ENCODE measurements at places on chromosomes 11 and 22. TPM values are rescaled to one million over a fixed set of nuclear protein-coding genes. Genes with fewer than 3 reads are reported as not detected.
A peak's percentile ranks its signal among the peaks of the same experiment; 100 is the strongest.

DNA sequence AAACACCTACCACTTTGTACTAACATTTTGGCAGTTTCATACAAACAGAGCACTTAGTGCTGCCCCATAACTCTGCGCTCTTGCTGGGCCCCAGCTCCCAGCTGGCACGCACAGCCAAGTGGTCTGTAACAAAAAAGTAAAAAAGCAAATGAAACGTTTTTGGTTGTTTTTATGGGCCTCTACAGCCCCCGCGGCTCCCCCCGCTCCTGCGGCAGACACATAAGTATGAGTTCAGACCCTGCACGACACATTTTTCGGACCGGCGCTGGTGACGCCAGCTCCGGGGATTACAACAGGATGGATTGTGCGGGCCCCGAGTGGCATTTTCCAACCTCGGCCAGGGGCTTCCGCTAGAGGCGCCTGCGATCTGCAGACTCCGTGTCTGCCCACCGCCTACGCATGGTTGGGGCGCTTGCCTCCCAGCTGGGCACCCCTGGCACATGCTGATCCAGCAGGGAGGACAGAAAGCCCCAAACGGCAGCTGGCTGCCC is 418.2 kb downstream of the SOX6 start:
- H3K4me3 ChIP-seq, result no peak overlapping the region
- H3K27me3 ChIP-seq, result no peaks in the 10 kb centered on the region
- H3K27ac ChIP-seq, result peak overlapping the region; percentile 15
- H3K36me3 ChIP-seq, result no peaks in the 10 kb centered on the region
- peak; percentile 72 for DNase-seq

GRCh38 chr11:115276191-115276590 is 228.0 kb downstream of the CADM1 start:
- no peaks in the 10 kb centered on the region for H3K36me3 ChIP-seq
- H3K4me3 ChIP-seq, result no peak overlapping the region
- no peaks in the 10 kb centered on the region for H3K4me1 ChIP-seq
- no peaks in the 10 kb centered on the region for H3K27me3 ChIP-seq

DNA sequence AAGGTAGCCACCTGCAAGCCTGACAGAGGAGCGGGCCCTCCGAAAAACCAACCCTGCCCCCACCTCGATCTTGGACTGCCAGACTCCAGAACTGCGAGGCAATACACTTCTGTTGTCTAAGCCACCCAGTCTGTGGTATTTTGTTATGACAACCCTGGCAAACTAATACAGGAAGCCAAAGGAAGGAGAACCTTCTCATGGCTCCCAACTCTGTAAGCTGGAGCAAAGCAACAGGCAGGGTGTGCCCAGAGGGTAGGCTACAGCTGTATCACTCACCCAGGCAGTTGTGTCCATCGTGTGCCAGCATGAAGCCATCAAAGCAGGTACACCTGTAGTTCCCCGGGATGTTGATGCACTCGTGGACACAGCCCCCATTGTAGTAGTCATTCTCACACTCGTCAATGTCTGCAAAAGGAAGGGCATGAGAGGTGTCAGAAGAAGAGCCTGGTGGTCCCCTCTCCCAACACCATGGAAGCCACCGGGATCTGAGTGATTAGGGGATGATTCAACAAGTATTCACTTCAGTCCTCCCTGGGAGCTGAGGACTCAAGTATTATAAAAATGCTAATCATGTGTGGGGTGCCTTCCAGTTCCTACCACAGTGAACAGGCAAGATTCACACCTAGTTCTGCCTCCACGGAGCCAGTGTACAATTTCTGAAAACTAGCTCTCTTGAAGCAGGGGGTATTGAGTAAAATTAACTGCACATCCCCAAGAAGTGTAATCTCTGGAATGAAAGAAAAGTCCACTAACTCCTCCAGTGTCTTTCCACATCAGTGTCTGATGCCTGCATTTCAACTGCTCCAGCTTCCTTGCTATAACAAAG is 23.3 kb downstream of the SCUBE1 start:
- H3K36me3 ChIP-seq, result no peaks in the 10 kb centered on the region
- no peak overlapping the region for H3K27ac ChIP-seq
- H3K4me1 ChIP-seq, result no peaks in the 10 kb centered on the region
- DNase-seq, result no peak
- H3K4me3 ChIP-seq, result no peak overlapping the region

DNA sequence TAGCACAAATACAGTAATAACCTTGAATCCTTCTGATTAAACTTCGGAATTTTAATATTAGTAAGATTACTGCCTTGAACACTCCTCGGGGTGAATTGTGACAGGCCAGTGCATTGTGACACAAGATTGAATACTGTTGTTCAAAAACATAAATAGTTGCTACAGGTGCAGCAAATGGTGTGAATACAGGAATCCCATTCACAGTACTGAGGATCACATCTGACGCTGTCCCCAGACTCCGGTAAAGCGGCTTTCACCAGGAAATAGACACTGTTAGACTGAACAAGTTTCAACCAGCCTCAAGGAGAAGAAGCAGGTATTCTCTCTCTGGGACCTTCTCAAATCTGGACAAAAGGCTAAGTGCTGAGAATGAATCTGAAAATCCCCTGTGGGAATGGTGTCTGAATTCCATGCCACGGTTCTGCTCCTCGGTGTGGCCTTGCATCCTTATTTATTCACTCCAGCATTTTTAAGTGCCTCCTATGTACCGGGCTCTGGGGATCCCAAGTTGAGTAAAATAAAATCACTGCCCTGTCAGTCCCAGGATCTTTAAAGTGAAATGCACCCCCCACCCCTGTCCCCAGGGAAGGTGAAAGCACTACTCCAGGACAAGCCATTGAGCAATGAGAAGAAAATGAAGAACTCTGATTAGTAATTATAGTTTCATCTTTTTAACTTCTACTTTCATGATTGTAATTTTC is 3.4 kb downstream of the LGR4 start:
- H3K27ac ChIP-seq, result no peak overlapping the region
- no peaks in the 10 kb centered on the region for H3K27me3 ChIP-seq
- H3K36me3 ChIP-seq, result no peaks in the 10 kb centered on the region
- peaks cover 61% of the 10 kb centered on the region for H3K4me1 ChIP-seq
- no peak for DNase-seq

DNA sequence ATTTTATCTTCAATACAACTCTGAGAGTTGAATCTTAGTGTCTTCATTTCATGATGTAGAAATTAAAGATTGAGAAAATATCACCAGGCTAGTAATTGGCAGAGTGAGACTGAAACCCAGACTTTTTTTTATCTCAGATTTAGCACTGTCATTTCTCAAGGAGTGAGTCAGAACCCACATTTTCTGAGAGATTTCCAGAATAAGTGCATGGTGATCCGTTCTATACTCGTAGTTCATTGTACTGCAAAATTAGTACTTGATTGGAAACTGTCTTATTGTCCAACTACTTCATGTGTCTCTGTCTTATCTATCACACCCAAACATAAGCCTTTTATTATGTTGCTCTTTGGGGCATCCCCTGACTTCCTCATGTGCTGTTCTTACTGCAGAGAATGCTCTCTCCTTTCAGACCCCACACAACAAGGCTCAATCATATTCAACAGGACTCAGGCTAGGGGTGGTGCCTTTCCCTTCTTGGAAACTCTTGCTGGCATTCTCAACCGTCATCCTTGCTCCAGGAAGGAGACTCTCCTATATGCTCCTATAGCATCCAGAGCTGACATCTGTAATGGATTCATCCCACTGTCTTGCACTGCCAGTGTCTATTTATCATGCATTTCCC is 76.7 kb upstream of the BLID start:
- H3K4me1 ChIP-seq, result peaks cover 27% of the 10 kb centered on the region
- H3K4me3 ChIP-seq, result no peak overlapping the region
- no peak for DNase-seq
- H3K27me3 ChIP-seq, result no peaks in the 10 kb centered on the region
- H3K36me3 ChIP-seq, result no peaks in the 10 kb centered on the region

DNA sequence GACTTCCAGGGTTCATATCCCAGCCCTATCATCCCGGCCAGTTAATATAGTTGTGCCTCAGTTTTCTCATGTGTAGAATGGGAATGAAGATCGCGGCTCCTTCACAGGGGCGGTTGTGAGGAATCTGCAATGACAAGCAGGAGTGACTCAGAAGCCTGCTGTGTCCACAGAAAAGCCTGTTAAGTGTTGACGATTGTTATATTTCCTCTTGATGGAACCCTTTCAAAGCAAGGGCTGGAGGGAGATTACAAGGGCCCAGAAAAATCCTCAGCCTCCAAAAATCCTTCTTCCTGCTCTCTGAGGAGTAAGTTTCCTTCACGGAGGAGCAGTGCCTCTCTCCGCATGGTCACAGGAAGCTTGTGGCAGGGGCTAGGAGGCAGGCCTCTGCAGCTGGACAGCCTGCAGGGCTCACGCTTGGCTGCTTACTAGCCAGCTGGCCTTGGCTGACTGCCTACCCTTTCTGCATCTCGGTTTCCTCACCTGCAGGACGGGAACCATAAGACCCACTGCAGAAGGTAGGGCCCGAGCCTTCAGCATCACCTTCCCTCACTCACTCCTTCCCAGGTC is 63.4 kb downstream of the CACNG2 start:
- H3K27me3 ChIP-seq, result no peaks in the 10 kb centered on the region
- no peak overlapping the region for H3K4me3 ChIP-seq
- H3K4me1 ChIP-seq, result no peaks in the 10 kb centered on the region
- no peak overlapping the region for H3K27ac ChIP-seq
- DNase-seq, result no peak
- no peaks in the 10 kb centered on the region for H3K36me3 ChIP-seq

GRCh38 chr11:73213196-73214143 is 4.6 kb upstream of the P2RY2 start:
- H3K4me1 ChIP-seq, result peaks cover 15% of the 10 kb centered on the region
- DNase-seq, result no peak
- no peaks in the 10 kb centered on the region for H3K36me3 ChIP-seq

GRCh38 chr11:36509694-36510593 is at the start of gene TRAF6:
Gene TRAF6 (minus strand): TSS chr11:36510272. CDS start chr11:36501515, 8,757 bp downstream.
- no peak for DNase-seq
- no peaks in the 10 kb centered on the region for H3K27me3 ChIP-seq
- peak within 1 kb of the TSS; percentile 88 for H3K27ac ChIP-seq

- no peak overlapping the region for H3K4me3 ChIP-seq
- H3K27me3 ChIP-seq, result no peaks in the 10 kb centered on the region
- H3K36me3 ChIP-seq, result peaks cover 4% of the 10 kb centered on the region
- DNase-seq, result no peak
- no peaks in the 10 kb centered on the region for H3K4me1 ChIP-seq
These were observed 60.4 kb downstream of the SFI1 start for GRCh38 chr22:31556627-31557203.

GRCh38 chr11:61872935-61873565 is 18.3 kb downstream of the FADS3 start:
- no peak overlapping the region for H3K27ac ChIP-seq
- DNase-seq, result no peak
- H3K27me3 ChIP-seq, result no peaks in the 10 kb centered on the region

GRCh38 chr22:50691521-50691920 is 18.9 kb downstream of the SHANK3 start:
- H3K27me3 ChIP-seq, result no peaks in the 10 kb centered on the region
- no peak for DNase-seq
- peaks cover 11% of the 10 kb centered on the region for H3K4me1 ChIP-seq
- no peak overlapping the region for H3K27ac ChIP-seq
- H3K4me3 ChIP-seq, result no peak overlapping the region

- peak overlapping the region; percentile 99 for H3K27ac ChIP-seq
- peaks cover 49% of the 10 kb centered on the region for H3K4me1 ChIP-seq
- H3K4me3 ChIP-seq, result peak overlapping the region; percentile 95
- no peaks in the 10 kb centered on the region for H3K27me3 ChIP-seq
- no peaks in the 10 kb centered on the region for H3K36me3 ChIP-seq
- DNase-seq, result no peak
These were observed 690 bp downstream of the CSNK1E start for GRCh38 chr22:38316364-38317121.

GRCh38 chr11:6653097-6653496 is 2.5 kb downstream of the DCHS1 start:
- no peaks in the 10 kb centered on the region for H3K36me3 ChIP-seq
- H3K4me3 ChIP-seq, result no peak overlapping the region
- peaks cover 17% of the 10 kb centered on the region for H3K4me1 ChIP-seq
- no peak for DNase-seq
- H3K27me3 ChIP-seq, result no peaks in the 10 kb centered on the region
- H3K27ac ChIP-seq, result no peak overlapping the region

DNA sequence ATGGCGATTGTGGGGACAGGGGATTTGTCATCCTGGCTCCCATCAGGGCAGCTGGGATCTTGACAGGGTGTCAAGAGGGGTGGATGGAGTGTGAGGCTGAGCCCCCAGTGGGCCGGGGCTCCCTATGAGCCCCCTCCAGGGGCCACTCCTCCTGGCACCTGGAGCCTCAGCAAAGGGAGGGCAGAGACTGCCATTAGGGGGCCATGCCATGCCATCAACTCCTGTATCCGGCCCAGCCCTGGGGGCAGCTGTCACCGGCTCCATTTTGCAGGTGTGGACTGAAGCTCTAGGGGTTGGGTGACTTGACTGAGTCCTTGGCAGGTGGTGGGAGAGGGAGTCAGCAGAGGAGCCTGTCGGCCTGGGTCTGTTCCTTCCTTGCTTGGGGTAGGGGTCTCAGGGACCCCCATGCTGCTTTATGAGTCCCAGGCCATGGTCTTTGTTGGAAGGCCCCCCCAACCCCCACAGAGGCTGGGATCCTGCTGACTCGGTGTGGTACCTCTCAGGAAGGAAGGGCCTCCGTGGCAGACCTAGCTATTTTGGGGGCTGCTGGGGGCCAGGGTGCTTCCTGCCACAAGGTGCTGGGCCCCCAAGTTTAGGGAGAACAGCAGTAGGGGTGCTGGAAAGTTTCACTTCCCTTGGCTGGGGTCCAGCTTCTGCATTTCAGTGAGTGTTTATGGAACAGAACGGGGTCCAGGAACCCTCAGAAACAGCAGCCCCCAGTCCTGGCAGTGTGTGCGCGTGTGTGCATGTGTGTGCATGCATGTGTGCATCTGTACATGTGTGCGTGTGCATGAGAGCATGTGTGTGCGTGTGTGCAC is 1.5 kb downstream of the ACY3 start:
- H3K4me3 ChIP-seq, result no peak overlapping the region
- H3K27me3 ChIP-seq, result no peaks in the 10 kb centered on the region
- no peak overlapping the region for H3K27ac ChIP-seq
- H3K4me1 ChIP-seq, result no peaks in the 10 kb centered on the region
- H3K36me3 ChIP-seq, result no peaks in the 10 kb centered on the region
- DNase-seq, result no peak

- H3K4me1 ChIP-seq, result peaks cover 4% of the 10 kb centered on the region
- no peak for DNase-seq
- no peaks in the 10 kb centered on the region for H3K36me3 ChIP-seq
- H3K4me3 ChIP-seq, result no peak overlapping the region
- H3K27ac ChIP-seq, result no peak overlapping the region
These were observed 16.7 kb downstream of the TMPRSS13 start for GRCh38 chr11:117912497-117912896.

Gene EHF
- total RNA-seq, result 121 TPM

Gene NXPE1
- not detected for total RNA-seq

Gene DRICH1
- total RNA-seq, result not detected

Gene DSCAML1
- total RNA-seq, result 0.25 TPM

Gene RFPL3
- total RNA-seq, result not detected

Gene AIFM3
- not detected for total RNA-seq

Gene PHOX2A
- 3.4 TPM for total RNA-seq

Measured in vagina (tissue), 2 donors.